Cardiac muscle cell (in vitro differentiated cells and primary cell): ENCODE measurements at places on chromosomes 2 and 18. TPM values are rescaled to one million over a fixed set of nuclear protein-coding genes. Genes with fewer than 3 reads are reported as not detected.

DNA sequence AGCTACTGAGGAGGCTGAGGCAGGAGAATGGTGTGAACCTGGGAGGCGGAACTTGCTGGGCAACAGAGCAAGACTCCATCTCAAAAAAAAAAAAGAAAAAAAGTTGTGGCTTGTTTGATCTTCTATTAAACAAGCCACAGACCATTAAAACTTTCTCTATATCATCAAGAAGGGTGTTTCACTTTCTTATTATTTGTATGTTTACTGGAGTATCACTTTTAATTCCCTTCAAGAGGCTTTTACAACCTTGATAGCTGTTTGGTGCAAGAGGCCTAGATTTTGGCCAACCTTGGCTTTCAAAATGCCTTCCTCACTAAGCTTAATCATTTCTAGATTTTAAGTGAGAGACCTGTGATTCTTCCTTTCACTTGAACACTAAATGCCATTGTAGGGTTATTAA lies 339.1 kb downstream of the TSN start:
- no peaks in the 10 kb centered on the region for H3K36me3 ChIP-seq
- H3K4me3 ChIP-seq: no peak overlapping the region
- H3K27me3 ChIP-seq: no peaks in the 10 kb centered on the region
- no peak overlapping the region for H3K27ac ChIP-seq

DNA sequence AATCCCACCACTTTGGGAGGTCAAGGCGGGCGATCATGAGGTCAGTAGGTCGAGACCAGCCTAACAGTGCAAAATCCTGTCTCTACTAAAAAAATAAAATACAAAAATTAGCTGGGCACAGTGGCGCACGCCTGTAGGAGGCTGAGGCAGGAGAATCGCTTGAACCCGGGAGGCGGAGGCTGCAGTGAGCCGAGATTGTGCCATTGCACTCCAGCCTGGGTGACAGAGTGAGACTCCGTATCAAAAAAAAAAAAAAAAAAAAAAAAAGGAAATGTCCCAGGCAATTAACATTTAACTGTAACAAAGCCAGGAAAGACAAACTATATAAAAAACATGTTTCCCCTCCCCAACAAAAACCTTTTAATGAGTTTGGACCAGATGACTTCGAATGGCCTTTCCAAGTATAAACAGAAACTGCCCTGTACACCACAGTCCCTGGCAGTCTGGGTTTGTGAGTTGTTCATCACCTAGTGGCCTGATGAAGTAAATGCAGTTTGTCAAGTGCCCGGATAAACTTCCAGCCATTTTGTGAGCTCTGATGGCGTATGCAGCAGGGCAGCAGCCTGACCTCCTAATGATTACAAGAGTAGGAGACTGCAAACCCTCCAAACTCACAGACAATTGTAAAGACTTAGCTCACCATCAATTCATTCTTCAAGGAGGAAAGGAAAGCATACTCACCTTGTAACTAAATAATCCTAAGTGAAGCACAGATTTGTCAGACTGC lies 16.6 kb upstream of the PCBP1 start:
- H3K27me3 ChIP-seq: no peaks in the 10 kb centered on the region
- H3K4me3 ChIP-seq: no peak overlapping the region
- H3K27ac ChIP-seq: peak overlapping the region; percentile 88

The DCDC2C gene
- not detected in 2 replicates for total RNA-seq

The PIGN gene
- 16.2 and 20.8 TPM in 2 replicates for total RNA-seq

DNA sequence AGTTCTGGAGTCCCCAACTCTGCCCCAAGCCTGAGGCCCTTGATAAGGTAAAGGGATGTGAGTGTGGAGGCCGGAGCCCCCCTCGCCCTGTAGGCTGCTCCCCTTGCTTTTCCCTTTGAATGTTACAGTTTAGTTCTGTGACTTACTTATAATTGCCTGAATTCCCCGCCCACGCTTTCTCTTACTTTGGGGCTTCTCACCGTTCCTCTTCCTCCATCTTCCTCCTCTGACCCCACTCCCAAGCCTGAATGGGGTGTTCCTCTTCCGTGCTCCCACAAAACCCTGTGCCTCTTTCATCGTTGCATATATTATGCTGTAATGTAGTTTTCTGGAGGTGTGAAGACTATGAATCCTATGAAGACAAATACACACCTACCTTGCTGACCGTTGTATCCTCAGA lies 15.0 kb upstream of the IL1RN start:
- H3K4me3 ChIP-seq: no peak overlapping the region
- no peak for DNase-seq
- H3K27me3 ChIP-seq: no peaks in the 10 kb centered on the region
- H3K36me3 ChIP-seq: no peaks in the 10 kb centered on the region

The EMILIN2 gene
- total RNA-seq: 75.9 and 134 TPM in 2 replicates

DNA sequence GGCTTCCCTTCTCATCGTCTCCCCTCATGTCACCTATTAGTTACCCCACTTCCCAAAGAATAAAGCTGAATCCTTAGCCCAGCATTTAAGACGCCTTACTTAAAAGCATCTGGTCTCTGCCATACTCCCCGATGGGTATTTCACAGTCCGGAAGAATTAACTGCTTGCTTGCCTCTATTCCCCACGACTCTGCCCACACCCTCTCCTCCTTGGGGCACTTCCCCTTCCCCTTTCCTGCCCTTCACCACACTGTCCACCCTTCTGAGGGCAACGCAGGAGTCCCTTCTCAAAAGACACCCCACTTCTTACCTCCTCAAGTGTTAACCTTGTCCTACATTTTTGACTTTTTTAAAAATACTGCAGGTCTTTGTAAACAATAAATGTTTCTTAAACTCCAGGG lies 60.1 kb upstream of the RMP24 start:
- peaks cover 14% of the 10 kb centered on the region for H3K4me1 ChIP-seq
- no peaks in the 10 kb centered on the region for H3K27me3 ChIP-seq
- H3K36me3 ChIP-seq: no peaks in the 10 kb centered on the region
- H3K27ac ChIP-seq: peak overlapping the region; percentile 2
- DNase-seq: no peak

DNA sequence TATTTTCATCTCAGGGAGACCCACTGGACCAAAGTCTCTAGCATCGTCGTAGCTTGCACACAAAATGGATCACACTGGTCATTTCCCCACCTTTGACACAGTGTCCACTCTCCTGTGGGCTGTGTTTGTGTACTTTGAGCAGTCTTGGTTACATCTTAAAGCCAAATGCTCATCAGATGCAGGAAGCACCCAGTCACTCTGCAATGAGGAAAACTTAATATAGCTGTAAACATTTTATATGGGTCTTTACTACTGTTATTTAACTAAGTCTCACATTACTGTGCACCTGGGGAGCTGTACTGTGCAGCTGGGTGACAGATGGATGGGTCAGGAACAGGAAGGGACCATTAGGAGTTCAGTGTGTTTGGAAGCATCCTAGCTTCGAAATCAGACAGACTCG lies 109.0 kb upstream of the CXCR4 start:
- H3K27ac ChIP-seq: no peak overlapping the region
- H3K27me3 ChIP-seq: no peaks in the 10 kb centered on the region
- H3K4me1 ChIP-seq: no peaks in the 10 kb centered on the region
- no peak for DNase-seq
- no peaks in the 10 kb centered on the region for H3K36me3 ChIP-seq

The CAPG gene
- total RNA-seq: 12.3 and 14.0 TPM in 2 replicates

DNA sequence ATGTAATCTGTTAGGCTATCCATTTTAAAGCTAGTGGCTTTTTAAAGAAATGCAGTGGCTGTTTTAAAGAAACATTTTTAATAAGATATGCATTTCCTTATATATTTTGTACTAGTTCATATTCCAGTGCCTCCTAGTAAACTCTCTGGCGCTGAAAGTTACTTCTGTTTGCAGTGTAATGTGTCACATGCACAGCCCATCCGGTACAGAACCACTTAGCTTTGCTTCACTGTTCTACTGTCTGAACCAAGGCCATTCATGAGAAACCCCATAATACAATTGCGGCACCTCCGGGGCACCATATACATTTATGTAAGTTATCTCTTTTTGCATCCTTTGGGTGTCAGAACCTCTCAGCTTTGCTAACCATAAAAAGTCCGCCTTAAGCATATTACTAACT lies 114.6 kb upstream of the KCTD1 start:
- peaks cover 28% of the 10 kb centered on the region for H3K27me3 ChIP-seq
- H3K4me3 ChIP-seq: no peak overlapping the region
- no peaks in the 10 kb centered on the region for H3K36me3 ChIP-seq

The TUBB8B gene
- not detected in 2 replicates for total RNA-seq

GRCh38 chr2:12286347-12286746 lies 430.4 kb upstream of the TRIB2 start:
- no peak for DNase-seq
- no peak overlapping the region for H3K27ac ChIP-seq
- no peak overlapping the region for H3K4me3 ChIP-seq
- H3K4me1 ChIP-seq: no peaks in the 10 kb centered on the region
- H3K36me3 ChIP-seq: no peaks in the 10 kb centered on the region

GRCh38 chr2:200856806-200857205 lies 7.7 kb downstream of the CLK1 start:
- DNase-seq: no peak
- no peak overlapping the region for H3K27ac ChIP-seq
- no peaks in the 10 kb centered on the region for H3K27me3 ChIP-seq
- H3K4me3 ChIP-seq: no peak overlapping the region
- H3K4me1 ChIP-seq: peaks cover 22% of the 10 kb centered on the region

- no peaks in the 10 kb centered on the region for H3K36me3 ChIP-seq
- no peak overlapping the region for H3K27ac ChIP-seq
- no peaks in the 10 kb centered on the region for H3K27me3 ChIP-seq
- H3K4me1 ChIP-seq: no peaks in the 10 kb centered on the region
These were observed 170.3 kb upstream of the VRK2 start for GRCh38 chr2:57876313-57876712.

GRCh38 chr2:160551259-160551658 lies 57.7 kb upstream of the RBMS1 start:
- DNase-seq: no peak
- no peak overlapping the region for H3K27ac ChIP-seq
- no peaks in the 10 kb centered on the region for H3K27me3 ChIP-seq

The OTX1 gene
- total RNA-seq: 0.14 and 0.66 TPM in 2 replicates

- H3K27me3 ChIP-seq: no peaks in the 10 kb centered on the region
- no peaks in the 10 kb centered on the region for H3K4me1 ChIP-seq
- no peak for DNase-seq
- H3K36me3 ChIP-seq: no peaks in the 10 kb centered on the region
These were observed 12.6 kb upstream of the FIGN start for GRCh38 chr2:163748420-163748819.

The SCYGR6 gene
- not detected in 2 replicates for total RNA-seq

The ROCK1 gene
- total RNA-seq: 14.0 and 27.3 TPM in 2 replicates

DNA sequence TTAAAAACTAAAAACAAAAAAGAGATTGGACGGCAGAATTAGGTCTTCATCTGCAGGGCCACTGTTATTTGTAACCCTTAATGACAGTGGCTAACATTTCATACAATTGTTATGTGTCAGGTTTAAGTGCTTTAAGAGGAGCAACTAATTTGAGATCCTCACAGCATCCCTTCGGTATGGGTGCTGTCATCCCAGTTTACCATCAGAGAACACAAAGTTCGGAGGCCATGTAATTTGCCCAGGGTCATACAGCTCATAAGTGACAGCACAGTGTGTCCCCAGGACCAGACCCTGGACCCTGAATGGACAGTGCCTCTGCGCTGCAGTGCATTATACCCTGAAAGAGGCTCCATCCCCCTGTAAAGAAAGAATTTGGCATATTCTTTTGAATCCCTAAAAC lies 114.7 kb downstream of the FEZ2 start:
- no peak overlapping the region for H3K27ac ChIP-seq
- H3K27me3 ChIP-seq: peaks cover 87% of the 10 kb centered on the region
- peaks cover 9% of the 10 kb centered on the region for H3K4me1 ChIP-seq
- no peak overlapping the region for H3K4me3 ChIP-seq

- H3K4me3 ChIP-seq: no peak overlapping the region
- peaks cover 15% of the 10 kb centered on the region for H3K4me1 ChIP-seq
- peaks cover 8% of the 10 kb centered on the region for H3K27me3 ChIP-seq
- no peak for DNase-seq
These were observed 24.0 kb downstream of the GPR55 start for GRCh38 chr2:230901006-230901405.

DNA sequence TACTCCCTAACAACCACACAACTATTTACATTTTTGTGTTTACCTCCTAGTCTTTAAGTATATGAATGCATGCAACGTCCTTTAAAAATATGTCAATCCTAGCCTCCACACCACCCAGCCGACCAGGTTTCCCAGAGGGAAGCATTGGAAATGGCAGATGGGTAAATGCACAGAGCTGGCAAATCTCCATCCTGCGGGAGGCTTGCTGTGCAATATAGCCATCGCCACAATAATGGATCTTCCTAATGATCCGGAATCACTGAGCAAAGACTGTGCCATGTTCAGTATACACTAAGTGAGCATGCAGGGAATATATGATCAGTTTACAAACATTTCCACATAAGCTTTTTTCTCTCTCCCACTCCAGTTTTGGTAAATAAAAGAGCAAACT lies 131.8 kb downstream of the NEDD4L start:
- no peak overlapping the region for H3K27ac ChIP-seq
- no peak overlapping the region for H3K4me3 ChIP-seq
- no peak for DNase-seq
- no peaks in the 10 kb centered on the region for H3K27me3 ChIP-seq
- H3K36me3 ChIP-seq: no peaks in the 10 kb centered on the region
- no peaks in the 10 kb centered on the region for H3K4me1 ChIP-seq

DNA sequence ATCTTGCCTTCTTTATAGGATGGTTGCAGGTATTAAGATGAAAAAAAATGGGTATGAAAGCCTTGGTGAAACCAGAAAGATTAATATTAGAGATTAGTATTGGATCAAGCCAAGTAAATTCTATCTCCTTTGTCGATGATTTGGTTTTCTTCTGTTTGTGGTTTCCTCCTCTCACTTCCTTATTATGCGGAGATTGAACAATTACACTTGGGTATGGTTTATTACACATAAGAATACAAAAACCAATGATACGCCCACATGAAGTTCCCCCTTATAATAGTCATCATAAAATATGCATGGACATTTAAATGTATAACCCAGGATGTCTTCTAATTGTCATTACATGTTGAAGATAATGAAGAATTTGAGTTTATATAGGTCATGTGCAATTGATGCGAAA lies 4.9 kb downstream of the LTBP1 start:
- H3K27ac ChIP-seq: no peak overlapping the region
- no peak for DNase-seq
- no peak overlapping the region for H3K4me3 ChIP-seq
- H3K36me3 ChIP-seq: peaks cover 7% of the 10 kb centered on the region
- H3K27me3 ChIP-seq: no peaks in the 10 kb centered on the region

DNA sequence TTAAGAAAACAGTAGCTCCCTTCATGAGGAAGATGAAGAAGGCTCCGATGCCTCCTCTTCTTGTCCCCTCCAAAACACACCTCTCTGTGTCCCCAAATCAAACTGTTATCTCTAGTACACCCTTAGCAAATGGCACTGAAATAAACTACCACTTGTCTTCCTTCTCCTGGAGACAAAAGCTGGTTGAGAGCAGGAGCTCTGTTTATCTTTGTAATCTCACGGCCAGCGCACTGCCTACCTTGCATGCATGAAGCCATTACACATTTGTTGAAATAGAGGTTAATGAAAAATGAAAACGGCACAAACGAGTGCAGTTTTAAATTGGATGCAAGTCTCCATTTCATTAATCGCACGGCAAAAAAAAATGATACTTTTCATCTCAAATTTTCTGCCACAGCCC lies 113.7 kb downstream of the EPB41L3 start:
- peaks cover 10% of the 10 kb centered on the region for H3K36me3 ChIP-seq
- no peak overlapping the region for H3K27ac ChIP-seq
- H3K4me3 ChIP-seq: no peak overlapping the region

The ATP6V1B1 gene
- total RNA-seq: 0.81 and 3.0 TPM in 2 replicates
